Kidney (tissue), 22 donors: ENCODE measurements at places on chromosomes 13 and 19. TPM values are rescaled to one million over a fixed set of nuclear protein-coding genes. Genes with fewer than 3 reads are reported as not detected.

GRCh38 chr19:34734537-34735103 lies 577 bp downstream of the ZNF181 start:
- no peak for DNase-seq

CLEC17A gene
- not detected for polyA plus RNA-seq

GRCh38 chr19:19361075-19361594 lies 40.5 kb downstream of the MAU2 start:
- DNase-seq, result peak; percentile 85

- DNase-seq, result no peak
These were observed 38.4 kb downstream of the RFX2 start for GRCh38 chr19:6071875-6072274.

NLRP7 gene
- not detected for polyA plus RNA-seq

SLC6A16 gene
- polyA plus RNA-seq, result 1.5 TPM

GGN gene
- 0.92 TPM for polyA plus RNA-seq

GRCh38 chr19:43406297-43406696 lies 8.4 kb upstream of the TEX101 start:
- no peak for DNase-seq

COL4A2 gene
- 126 TPM for polyA plus RNA-seq

GRCh38 chr13:20546556-20546955 lies 20.4 kb upstream of the IFT88 start:
- no peak for DNase-seq

DNA sequence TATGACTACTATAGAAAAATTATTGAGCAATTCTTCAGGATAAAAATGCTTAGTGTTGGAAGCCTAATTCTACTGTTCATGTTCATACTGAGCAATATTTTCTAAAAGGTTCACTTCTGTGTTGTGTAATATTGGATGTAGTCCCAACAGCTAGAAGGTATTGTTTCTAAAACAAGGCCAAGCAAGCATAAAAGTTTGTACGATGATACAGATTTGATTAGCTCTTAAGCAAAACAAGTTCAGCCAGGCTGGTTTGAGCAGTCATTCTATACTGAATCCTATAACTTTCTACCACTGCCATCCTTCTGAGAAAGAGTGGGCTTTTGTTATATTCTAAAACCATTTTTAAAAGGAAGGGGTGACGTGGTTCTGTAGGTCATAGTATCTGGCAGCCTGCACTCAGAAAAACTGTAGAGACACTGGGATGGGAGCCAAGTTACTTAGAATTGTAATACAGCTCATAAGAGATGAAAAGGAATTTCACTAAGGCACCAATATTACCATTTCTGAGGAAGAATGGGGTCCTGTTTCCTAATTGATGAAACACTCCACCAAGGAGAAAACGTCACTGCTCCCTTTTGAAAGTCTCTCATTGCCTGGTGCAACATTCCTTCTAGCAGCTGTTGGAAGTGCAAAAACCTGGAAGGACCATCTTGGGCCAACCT lies 275.0 kb upstream of the DACH1 start:
- DNase-seq, result no peak

DNA sequence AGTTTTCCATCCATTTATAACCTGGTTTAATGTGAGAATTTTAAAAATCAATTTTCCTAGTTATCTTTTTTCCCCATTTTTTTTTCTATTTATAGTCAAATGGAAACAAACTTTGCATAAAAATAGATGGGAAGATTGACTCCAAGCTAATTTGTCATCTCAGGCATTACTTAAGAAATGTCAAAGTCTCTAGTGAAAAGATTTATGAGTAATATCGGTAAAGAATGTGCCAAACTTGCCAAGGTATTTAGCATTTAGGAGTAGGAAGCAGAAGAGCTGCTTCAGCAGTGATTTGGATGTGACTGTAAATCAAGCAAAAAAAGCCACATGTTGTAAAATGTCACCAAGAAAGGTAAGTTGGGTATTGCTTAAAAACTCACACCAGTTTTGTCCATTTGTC lies 108.6 kb downstream of the LACC1 start:
- no peak for DNase-seq

ZNF813 gene
- polyA plus RNA-seq, result 1.2 TPM

- peak; percentile 88 for DNase-seq
These were observed 4.7 kb downstream of the CCDC8 start for GRCh38 chr19:46408664-46409039.

GRCh38 chr13:45851171-45851921 lies at the start of gene SIAH3:
TSS of gene SIAH3 (minus strand) at chr13:45851753. CDS start at chr13:45851629, 124 bp downstream.
- DNase-seq, result peak; percentile 67

ZNF382 gene
- 1.8 TPM for polyA plus RNA-seq

ADGRE2 gene
- 0.15 TPM for polyA plus RNA-seq

CCDC8 gene
- polyA plus RNA-seq, result 21.0 TPM

HRC gene
- 4.2 TPM for polyA plus RNA-seq
